ENCODE measurements at places on chromosomes 2 and 18.

- no peak for DNase-seq
Observed at GRCh38 chr18:64851726-64852125, 702.8 kb upstream of the LINC00305 start.

DNA sequence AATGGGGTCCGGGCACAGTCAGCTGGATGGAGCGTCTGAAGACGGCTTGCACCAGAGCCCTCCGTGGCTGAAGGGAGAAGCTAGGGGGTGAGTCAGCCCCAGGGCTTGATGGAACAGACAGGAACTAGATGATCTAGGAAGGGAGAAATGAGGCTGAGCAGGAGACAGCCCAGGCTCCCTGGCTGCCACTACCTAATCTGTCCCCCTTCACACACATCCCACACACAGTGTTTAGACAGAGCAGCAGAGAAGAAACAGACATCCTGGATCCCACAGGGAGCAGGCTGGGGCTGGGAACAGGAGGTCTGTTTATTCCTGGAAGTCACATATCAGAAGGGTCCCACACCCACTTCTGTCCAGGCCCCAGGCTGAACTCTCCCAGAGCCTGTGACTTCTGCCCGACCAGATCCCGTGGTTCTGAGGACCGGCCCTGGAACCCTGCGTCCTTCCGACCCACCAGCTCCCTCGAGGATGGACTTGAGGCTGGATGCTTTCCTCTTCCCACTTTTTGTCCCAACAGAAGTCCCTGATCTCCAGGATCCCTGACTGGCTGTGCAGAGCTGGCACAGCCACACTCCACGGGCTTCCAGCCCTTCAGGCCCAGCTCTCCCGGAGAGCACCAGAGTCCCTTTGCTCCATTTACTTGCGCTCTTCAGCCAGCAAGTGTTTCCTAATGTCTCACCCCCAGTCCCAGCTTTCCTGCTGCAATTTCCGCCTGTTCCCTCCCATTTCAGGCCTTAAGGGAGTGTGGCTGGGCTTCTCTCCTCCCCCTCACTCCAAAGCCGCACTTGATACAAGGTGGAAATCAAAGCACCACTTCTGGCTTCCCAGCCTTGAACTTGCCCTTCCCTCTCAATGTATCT is 1.5 kb upstream of the GPBAR1 start:
- peak; percentile 67 for DNase-seq

DNA sequence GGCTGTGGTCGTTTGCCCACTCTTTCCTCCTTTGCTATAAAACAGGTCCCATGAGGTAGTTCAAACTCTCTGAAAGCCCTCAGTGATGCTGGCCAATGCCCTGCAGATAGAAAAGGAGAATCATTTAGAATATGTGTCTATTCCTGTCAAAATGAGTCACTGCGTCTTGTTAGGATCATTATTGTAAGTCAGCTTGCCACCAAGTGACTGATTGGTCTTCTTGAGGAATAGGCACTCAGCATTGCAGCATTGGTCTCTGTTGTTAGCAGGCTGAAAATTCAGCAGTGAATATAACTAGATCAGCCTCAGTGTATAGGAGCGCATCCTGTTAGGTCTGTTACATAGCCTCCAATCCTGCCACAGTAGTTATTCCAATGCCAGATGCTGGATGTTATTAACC is 28.9 kb downstream of the PRKRA start:
- DNase-seq: no peak

DNA sequence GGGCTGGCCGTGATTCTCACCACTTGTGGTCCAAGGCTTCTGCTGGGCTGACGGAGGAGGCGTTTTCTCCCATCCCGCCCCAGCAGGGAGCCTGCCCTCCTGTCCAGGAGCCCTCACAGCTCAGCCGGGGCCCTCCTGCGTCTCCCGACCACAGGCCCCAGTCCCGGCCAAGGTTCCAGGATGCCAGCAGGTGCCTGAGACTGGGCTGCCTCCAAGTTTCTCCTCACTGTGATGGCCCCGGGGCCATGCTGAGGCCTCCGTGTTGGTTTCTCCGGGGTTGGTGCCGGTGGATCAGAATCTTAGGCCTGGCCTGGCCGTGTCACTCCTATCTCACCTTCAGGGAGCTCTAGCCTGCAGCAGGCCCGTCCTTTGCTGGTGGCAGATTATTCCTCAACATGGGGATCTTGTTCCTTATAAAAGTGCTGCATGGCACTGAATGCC is 5.9 kb downstream of the KCNG2 start:
- no peak for DNase-seq

DNA sequence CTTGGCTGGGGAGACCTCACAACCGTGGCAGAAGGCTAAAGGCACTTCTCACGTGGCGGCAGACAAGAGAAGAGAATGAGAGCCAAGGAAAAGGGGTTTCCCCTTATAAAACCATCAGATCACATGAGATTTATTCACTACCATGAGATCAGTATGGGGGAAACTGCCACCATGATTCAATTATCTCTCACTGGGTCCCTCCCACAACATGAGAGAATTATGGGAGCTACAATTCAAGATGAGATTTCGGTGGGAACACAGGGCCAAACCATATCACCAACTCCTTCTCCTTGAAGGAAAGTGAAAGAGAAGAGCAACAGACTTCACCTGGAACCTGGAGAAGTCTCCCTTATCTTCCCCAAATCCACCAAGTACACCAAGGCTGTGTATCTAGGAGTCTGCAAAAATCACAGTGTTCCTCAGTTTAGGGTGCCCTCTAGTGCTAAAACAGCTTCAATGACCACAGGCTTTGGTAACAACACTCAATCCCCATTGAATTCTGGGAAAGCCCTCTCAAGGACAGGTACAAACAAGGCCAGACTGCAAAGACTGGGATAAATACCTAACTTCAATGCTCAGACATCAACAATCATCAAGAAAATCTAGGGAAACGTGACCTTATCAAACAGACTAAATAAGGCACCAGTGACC is 148.8 kb upstream of the SRD5A2 start:
- peak; percentile 26 for DNase-seq

All from fibroblast of skin of scalp (primary cell).